ENCODE measurements at places on chromosomes 11 and 22. TPM values are rescaled to one million over a fixed set of nuclear protein-coding genes. Genes with fewer than 3 reads are reported as not detected.

DNA sequence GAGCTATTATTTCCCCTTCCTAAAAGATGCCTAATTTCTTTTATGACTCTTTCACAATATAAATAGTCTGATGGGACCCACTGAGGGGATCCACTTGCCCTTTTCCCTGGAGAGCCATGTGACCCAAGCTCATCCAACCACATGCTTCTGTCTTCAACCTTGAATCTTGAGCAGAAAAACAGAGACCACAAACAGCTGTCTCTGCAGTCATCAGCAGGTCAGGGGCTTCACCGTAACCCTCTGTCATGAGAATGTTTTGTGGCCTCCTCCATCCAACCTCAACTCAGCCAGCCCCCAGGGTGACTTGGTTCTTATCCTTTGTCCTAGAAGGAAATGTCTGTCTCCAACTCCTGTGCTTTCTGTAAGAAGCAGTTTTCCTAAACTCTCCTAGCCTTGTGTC is 129.6 kb upstream of the POU2AF2 start:
- no peak for DNase-seq

GRCh38 chr11:34749666-34750659 is 129.1 kb downstream of the EHF start:
- no peak for DNase-seq

- DNase-seq = no peak
Observed at GRCh38 chr11:35146711-35147110, 7.7 kb downstream of the CD44 start.

Gene ASPHD2
- total RNA-seq = 9.2 TPM

DNA sequence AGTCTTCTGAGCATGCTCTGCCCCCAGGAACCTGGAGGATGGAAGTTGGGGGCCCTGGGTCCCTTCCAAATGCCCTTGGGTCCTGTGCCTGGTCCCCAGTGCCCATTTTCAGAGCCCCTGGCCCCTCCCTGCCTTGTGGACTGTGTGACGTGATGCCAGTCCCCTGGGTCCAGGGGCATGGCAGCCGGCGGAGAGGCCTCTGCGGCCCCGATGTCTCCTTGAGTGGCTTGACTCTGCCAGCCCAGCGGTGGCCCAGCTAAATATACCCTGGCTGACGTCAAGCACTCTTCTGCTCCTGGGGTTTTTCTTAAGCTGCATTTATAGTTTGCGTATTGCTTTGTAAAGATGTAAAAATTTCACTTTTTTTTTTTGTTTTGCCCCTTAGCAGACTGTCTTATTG is 35.2 kb upstream of the PARVG start:
- no peak for DNase-seq

DNA sequence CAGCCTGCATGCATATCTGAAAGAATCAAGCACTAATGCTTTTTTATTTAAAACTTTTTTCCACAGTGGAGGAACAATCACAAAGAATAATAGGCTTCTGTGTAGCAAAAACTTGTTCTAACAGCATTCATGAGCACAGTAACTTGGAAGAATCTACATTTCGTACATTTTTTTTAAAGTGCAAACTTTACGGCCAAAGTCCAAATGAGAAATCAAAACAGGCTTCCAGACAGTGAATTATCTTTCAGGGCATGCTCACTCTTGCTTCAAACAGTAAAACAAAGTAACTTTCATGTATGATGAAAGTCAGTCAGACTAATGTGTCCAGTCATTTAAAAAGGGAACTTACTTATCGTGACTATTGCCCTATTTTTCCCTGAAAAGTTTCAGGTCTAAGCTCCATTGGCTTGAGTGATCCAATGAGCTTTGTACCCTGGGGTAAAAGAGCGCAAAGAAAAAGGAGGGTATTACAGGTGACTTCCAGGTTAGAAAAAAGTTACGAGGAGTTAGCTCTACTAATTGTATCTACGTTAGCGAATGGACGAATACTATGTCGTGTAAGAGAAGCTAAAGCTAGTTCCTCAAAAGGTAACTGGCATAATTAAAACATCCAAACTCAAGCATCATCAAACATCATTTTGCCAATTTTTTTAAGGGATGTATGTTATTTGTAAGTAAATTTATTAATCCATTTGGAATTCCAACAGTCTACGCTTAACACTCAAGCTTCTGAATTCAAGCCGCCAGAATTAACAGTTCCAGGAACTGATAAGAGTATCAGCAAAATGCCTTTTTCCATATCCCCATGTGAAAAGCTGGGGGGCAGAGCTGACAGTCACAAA is 1.7 kb downstream of the PICALM start:
- no peak for DNase-seq

Gene GSTT2
- total RNA-seq = not detected

DNA sequence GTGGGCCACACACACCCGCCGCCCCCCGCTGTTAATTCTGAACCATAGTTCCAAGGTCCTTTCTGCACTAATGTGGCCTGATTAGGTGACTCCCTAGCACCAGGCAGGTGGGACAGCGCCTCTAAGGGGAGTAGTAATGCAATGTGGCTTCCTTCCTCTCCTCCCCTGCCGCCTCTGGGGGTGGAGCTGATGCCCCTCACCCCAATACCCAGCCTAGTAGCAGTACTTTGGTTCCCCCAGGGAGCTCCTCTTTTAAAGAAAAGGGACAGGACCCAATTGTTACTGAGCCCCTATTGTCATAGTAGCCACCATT is 14.4 kb downstream of the RTN4RL2 start:
- no peak for DNase-seq

DNA sequence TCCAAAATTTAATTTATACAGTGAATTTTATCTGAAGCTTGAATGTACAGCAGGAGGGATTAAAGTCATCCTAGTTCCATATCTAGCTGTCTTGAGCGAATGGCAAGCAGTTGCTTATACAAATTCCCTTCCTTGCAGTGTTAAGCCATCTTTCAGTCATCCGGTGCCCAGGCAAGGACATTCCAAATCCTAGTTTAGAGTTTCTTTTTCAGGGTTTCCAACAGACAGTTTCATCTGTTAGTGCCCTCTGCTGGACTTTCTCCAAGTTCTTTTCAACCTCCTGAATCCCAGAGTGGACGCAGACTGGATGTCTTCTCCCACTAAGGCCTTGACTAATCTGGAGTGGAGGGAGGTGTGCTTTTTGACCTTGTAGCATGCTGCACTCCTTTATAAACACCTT is 45.4 kb downstream of the GRAMD1B start:
- DNase-seq = no peak

GRCh38 chr11:44752713-44753112 is 26.0 kb downstream of the TSPAN18 start:
- no peak for DNase-seq
